ENCODE measurements at places on chromosomes 2 and 18. TPM values are rescaled to one million over a fixed set of nuclear protein-coding genes. Genes with fewer than 3 reads are reported as not detected.

The MYO1B gene
- 137 TPM for total RNA-seq

The RNU2-63P gene
- total RNA-seq, result not detected

The KCNJ3 gene
- total RNA-seq, result not detected

The MGAT5 gene
- 109 TPM for total RNA-seq

The ASB18 gene
- not detected for total RNA-seq

The HNRNPLL gene
- 57.0 TPM for total RNA-seq

The UGT1A4 gene
- not detected for total RNA-seq

The LRRTM1 gene
- total RNA-seq, result not detected

The ZSCAN30 gene
- 21.6 TPM for total RNA-seq

The NEB gene
- under 0.01 TPM for total RNA-seq

The PSTPIP2 gene
- 8.7 TPM for total RNA-seq

The FAM124B gene
- under 0.01 TPM for total RNA-seq

The PRSS56 gene
- total RNA-seq, result not detected

The TRIM43 gene
- total RNA-seq, result not detected

The MEP1B gene
- total RNA-seq, result 0.64 TPM

The FHL2 gene
- 346 TPM for total RNA-seq

The KLF11 gene
- total RNA-seq, result 6.9 TPM
